NCI-H2081 (cell line): ENCODE measurements at places on chromosomes 12 and 14.

DNA sequence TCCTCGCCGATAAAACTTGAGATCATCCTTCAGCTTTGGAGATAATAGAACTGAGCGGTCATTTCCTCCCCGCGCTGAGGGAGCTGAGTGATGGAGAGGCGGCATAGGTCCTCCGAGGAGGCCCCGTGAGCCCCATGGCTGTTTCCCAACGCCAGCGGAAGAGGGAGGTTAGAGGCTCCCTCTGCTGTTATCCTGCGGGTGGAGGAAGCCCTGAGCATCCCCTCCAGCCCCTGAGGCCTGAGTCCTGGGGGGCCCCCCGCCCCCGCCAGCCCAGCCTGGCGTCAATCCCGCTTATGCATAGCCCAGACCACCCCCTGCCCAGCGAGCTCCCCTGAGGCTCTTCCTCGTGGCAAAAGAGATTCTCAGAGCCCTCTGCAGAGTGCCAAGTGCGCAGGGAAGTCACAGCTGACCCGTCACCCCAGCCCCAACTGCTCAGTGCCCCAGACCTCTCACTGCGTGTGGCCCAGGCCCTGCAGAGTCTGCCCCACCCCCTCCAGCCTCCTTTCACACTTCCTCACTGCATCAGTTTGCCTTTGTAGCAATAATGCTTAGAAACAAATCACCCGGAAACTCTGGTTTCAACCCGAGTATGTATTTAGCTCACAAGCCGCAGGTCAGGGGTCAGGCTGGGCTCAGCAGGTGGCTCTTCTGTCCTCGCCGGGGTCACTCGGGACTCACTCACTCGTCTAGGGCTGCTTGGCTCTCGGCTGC is 44.7 kb upstream of the GALNT9 start:
- no peak for DNase-seq

DNA sequence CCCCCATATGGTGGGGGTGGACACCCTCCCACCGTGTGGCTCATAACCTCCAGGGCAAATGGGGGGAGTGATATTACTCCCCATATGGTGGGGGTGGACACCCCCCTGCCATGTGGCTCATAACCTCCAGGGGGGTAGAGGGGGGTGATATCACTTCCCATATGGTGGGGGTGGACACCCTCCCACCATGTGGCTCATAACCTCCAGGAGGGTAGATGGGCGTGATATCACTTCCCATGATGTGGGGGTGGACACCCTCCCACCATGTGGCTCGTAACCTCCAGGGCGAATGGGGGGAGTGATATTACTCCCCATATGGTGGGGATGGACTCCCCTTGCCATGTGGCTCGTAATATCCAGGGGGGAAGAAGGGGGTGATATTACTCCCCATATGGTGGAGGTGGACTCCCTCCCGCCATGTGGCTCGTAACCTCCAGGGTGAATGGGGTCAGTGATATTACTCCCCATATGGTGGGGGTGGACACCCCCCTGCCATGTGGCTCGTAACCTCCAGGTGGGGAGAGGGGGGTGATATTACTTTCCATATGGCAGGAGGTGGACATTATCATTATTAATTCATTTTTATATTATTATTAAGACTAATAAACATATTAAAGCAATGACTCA is 51.2 kb upstream of the OXA1L start:
- DNase-seq, result no peak

DNA sequence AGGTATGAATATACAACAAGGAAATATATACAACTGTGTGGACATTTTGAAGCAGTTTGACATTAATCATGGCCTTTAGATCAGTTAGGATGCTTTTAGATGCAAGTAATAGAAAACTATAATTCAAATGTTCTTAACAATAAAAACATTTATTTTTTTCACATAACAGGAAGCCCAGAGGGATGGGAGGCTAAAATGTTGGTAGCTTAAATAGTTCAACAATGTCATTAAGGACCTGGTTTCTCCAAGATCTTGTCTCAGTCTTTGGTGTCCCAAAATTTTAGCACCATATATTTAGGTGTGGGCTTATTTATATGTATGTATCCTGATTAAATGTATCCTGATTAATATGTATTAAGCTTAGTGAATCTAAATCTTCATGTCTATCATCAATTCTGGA is 292.4 kb downstream of the NUAK1 start:
- DNase-seq, result no peak

DNA sequence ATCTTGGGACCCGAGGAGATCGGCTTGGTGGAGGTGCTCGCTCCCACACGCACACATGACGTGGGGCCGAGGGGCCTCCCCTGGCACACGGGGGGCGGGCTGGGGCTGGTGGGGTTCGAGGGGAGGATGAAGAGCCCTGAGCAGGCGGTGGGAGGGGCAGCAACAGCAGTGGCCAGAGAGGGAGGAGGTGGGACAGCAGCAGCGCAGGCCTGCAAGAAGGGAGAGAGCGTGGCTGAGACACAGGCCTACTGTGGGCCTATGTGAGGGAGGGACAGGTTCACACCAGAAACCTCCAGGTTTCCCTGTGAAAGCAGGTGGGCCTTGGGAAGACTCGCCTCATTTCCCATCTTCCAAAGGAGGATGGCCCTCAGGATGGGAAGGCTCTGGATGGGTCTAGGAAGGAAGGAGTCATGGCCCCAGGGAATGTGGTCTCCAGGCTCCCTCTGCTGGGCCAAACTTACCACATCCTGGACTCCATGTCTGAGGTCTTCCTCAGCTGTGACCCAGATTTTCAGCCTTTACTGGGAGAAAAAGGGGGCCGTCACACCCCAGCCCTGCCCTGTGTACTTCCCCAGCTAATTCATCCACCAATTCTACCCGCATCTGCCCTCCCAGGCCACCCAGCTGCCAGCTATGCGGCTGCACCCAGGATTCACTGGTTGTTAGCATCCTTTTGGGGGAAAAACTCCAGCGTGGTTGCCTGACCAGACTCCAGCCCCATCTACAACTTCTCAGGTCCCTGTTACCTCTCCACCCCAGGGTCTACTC is 2.8 kb downstream of the PIANP start:
- DNase-seq, result peak; percentile 9

- peak; percentile 77 for DNase-seq
Measured at GRCh38 chr12:102950107-102950949, 7.1 kb upstream of the ASCL1 start.

DNA sequence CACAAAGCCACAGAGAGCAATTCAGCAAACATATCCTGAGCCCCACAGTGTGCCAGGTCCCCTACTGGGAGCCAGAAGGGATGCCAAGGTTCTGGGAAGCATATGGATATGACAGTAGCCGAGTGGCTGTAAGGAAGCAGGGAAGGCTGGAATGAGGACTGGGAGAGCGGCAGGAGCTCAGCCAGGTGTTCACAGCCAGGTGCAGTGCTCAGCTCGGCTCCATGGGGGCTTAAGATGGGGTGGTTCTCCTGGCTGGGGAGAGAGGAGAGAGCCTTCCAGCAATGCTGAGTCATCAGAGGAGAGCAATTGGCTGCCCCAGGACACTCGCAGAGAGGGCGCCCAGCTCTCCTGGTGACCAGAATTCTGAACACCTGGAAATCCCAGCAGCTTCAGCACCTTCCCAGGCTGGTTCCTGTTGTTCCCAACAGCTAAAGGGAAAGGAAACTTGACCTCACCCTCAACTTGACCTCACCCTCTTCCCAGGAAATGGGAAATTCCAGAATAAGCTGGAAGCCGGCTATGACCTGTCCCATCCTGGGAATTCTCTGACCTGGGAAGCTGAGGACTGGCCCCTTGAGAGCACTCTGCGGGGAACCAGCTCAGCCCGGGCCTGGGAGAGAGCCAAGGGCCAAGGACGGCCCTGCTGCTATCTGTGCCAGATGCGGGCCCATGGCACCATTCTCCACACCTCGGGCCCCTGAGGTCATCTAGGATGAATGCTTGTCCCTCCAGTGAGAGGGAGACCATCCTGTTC is 34.6 kb downstream of the SLC6A12 start:
- DNase-seq, result peak; percentile 91

- DNase-seq, result no peak
Measured at GRCh38 chr12:76784600-76785051, 20.7 kb downstream of the ZDHHC17 start.

- no peak for DNase-seq
Measured at GRCh38 chr14:59253527-59253926, 65.1 kb downstream of the DAAM1 start.

DNA sequence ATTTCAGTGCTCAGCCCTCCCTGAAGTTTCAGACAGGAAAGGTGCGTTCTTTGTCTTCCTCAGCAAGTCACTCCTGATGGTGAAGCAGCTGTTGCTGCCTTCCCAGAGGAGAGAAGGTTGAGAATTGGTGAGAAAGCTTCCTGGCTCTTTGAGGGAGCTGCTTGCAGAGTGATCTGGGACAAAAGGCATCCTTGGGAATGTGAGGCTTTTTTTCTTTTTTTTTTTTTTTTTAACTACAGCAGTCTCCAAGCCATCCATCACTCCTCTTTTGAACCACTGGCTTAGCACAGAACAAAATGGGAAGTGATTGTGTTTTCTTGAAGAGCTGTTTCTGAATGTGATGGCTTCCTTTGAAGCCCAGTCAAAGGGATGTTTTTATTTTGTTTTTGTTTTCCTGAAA is 120.4 kb upstream of the LRIG3 start:
- no peak for DNase-seq

DNA sequence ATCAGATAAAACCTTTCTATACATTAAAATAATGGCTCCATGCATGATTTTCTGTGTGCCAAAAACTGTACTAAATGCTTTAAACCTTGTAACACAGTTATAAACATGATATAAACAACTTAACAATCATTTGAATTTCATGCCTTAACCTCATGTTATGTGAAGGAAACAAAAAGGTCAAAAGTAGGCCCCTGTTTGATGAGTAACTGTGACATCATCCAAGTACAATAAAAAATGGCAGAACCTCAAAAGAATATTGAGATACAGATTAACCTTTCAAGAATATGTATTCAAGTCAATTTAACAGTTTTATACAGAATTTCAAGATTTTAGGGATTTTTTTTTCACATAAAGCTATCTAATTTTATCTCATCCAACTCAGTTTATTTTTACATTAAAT is 310.7 kb upstream of the DCN start:
- DNase-seq, result no peak

GRCh38 chr14:96189281-96189711 is 15.3 kb upstream of the BDKRB2 start:
- DNase-seq, result no peak

GRCh38 chr12:120571299-120571698 is 9.9 kb downstream of the POP5 start:
- no peak for DNase-seq

- no peak for DNase-seq
Measured at GRCh38 chr14:93186466-93186865, 1.3 kb downstream of the LYSET start.
